ENCODE measurements at places on chromosomes 3 and 15.

- no peak for DNase-seq
Observed at GRCh38 chr3:31105011-31105410, 210.6 kb upstream of the GADL1 start.

GRCh38 chr15:83092309-83092976 lies 15.0 kb upstream of the TM6SF1 start:
- peak; percentile 44 for DNase-seq

DNA sequence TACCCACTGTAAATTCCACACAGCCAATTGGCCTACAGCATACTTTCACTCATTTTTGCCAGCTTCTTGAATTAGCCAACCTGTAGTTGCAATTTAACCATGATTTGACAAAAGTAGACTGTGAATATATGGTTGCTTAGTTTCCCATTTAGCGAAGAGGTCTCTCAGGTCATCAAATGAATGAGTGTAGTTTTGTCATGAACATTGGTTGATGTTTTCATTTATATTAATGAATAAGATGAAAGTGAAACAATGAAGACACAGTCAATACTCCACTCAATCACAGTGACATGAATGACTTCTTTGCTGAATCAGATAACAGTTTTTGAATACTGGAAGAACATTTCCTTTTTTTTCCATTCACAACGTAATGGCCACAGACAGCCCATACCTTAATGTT lies 15.3 kb upstream of the FAM3D start:
- DNase-seq = no peak

GRCh38 chr15:25464784-25465183 lies 26.0 kb upstream of the UBE3A start:
- no peak for DNase-seq

GRCh38 chr3:123272547-123272946 lies 70.8 kb downstream of the SEC22A start:
- no peak for DNase-seq

DNA sequence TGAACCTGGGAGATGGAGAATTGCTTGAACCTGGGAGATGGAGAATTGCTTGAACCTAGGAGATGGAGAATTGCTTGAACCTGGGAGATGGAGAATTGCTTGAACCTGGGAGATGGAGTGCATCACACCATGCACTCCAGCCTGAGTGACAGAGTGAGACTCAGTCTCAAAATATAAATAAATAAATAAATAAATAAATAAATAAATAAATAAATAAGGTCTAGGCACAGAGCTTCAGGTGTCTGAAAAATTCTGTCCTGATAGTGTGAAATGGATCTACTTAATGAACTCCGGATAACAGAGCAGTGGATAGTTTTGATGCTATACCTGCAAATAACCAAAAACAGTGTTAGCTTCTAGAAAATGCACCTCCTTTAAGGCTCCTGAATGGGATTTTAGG lies 24.3 kb upstream of the NUDT16 start:
- DNase-seq = no peak

- DNase-seq = no peak
Observed at GRCh38 chr3:94904156-94904674, 841.4 kb downstream of the NSUN3 start.

DNA sequence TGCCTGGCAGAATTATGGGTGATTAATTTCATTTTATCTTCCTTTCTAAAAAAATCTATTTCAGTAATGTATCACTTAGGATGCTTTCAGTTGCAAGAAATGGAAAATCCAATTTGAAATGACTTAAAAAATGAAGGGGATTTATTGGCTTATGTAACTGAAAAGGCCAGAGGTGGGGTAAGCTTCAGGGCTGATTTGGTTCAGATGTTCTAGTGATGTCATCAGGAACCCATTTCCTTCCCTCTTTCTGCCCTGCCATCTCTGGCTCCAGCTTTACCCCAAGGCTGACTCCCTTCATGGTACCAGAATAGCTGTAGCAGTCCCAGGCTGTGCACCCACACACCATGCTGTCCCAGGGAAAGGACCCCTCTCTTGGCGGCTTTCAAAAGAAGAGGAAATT lies 18.5 kb upstream of the REC114 start:
- no peak for DNase-seq

DNA sequence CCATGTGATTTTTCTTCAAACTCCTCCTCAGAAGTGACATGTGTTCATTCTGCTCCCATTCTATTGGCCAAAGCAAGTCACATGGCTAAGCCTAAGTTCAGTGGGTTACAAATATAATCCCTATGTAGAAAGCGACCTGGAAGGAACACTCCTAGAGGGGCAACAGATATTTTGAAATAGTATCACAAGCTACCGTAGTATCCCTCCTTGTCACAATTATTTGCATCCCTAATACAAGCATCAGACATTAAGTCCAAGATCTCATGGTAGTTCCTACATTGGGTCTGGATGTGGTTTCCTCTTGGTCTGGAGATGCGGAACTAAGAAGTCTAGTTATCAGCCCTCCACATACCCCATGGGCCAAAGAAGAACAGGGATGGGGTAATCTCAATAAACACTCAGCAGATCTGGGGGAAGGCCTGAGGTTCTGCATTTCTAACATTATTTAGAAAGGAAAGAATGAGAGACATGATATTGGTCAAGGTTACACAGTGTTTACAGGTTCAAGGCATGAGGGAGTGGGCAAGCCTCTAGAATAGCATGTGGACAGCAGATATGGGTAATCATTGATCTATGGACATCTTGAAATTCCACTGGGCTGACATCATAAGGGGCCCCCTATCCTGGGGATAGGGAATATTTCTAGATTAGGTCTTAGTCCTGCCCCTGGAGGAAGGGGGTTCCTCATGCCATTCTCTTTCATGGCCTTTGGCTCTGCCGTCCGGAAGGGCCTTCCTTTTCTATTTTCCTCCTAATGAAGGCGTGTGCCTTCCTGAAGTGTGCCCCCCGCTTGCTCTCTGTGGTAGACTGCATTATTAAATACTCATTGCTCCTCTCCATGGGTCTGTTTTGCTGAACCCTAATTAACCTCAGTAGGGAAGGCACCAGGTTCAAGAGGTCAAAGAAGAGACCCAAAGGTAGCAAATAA lies 17.8 kb upstream of the ABHD2 start:
- no peak for DNase-seq

DNA sequence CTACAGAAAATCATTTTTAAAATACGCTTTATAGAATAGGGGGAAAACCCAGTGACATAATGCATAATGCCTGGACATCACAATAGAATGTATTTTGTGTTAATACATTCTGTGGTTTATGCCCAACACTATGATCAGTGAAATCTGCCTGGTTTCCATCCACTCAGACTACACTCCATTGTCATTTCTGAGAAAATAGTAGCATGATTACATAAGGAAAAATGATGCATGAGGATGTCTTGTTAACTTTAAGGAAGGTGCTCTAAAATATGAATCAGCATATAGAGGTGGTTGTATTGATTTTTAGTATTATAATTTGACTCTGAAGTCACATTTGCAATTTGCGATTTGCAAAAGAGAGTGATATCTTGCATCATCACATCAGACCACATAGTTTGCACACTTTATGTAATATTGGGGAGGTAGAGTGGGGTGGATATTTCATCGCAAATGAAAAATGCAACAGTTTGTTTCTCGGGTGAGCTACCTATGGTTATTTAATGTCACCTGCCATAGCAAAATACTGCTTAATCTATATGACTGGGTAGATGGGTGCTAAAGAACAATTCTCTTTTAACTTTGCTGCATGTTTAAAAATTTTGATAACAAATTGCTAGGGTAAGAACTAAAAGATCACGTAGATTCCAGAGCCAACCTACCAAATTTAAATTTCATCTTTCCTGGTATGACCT lies 403.9 kb downstream of the IL5RA start:
- DNase-seq = no peak

- DNase-seq = no peak
Observed at GRCh38 chr3:194281306-194281705, 69.8 kb downstream of the CPN2 start.

DNA sequence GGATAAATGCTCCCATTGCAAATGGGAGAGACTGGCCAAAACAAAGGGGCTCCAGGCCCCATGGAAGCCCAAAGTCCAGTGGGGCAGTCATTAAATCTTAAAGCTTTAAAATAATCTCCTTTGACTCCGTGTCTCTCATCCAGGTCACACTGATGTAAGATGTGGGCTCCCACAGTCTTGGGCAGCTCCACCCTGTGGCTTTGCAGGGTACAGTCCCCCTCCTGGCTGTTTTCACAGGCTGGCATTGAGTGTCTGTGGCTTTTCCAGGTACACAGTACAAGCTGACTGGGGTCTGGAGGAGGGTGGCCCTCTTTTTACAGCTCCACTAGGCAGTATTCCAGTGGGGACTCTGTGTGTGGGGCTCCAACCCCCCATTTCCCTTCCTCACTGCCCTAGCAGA lies 45.9 kb downstream of the NIPA2 start:
- peak; percentile 67 for DNase-seq

DNA sequence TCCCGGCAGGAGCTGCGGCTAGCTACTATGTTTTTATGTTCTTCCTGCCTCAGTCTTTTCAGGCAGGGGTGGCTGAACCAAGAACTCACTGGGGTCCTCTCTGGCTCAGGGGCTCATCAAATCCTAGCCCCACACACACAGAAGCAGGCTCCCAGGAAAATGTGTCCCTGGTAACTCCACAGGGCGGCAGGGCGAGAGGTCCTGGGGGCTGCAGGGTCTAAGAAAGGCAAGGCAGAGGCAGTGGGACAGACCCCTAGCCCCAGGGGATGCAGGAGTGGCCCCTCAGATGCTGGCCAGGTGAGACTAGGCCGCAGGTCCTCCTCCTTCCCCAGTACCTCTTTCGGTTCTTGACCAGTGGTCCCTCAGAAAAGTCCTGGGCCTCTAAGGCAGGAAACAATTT lies 48.9 kb downstream of the PTH1R start:
- DNase-seq = no peak

- DNase-seq = no peak
Observed at GRCh38 chr15:66484539-66485112, 12.9 kb downstream of the SNAPC5 start.

DNA sequence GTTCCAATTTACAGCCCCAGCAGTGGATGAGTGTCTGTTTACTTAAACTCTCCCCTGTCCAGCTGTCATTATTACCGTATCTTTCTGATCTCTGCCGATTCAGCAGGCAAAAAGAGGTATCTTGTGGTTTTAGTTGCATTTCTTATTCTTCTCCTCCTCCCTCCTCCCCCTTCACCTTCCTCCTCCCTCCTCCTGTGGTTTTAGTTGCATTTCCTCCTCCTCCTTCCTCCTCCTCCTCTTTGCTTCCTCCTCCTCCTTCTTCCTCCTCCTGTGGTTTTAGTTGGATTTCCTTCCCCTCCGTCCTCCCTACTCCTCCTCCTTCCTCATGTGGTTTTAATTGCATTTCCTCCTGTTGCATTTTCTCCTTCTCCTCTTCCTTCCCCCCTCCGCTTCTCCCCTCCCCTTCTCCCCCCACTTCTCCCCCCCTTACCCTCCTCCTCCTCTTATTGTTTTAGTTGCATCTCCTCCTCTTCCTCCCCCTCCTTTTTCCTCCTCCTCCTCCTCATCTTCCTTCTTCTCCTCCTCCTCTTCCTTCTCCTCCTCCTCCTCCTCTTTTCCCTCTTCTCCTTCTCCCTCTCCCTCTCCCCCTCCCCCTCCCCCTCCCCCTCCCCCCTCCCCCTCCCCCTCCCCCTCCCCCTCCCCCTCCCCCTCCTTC lies 25.3 kb upstream of the VPS33B start:
- no peak for DNase-seq

GRCh38 chr3:46214751-46215352 lies 6.7 kb upstream of the CCR1 start:
- DNase-seq = peak; percentile 65

DNA sequence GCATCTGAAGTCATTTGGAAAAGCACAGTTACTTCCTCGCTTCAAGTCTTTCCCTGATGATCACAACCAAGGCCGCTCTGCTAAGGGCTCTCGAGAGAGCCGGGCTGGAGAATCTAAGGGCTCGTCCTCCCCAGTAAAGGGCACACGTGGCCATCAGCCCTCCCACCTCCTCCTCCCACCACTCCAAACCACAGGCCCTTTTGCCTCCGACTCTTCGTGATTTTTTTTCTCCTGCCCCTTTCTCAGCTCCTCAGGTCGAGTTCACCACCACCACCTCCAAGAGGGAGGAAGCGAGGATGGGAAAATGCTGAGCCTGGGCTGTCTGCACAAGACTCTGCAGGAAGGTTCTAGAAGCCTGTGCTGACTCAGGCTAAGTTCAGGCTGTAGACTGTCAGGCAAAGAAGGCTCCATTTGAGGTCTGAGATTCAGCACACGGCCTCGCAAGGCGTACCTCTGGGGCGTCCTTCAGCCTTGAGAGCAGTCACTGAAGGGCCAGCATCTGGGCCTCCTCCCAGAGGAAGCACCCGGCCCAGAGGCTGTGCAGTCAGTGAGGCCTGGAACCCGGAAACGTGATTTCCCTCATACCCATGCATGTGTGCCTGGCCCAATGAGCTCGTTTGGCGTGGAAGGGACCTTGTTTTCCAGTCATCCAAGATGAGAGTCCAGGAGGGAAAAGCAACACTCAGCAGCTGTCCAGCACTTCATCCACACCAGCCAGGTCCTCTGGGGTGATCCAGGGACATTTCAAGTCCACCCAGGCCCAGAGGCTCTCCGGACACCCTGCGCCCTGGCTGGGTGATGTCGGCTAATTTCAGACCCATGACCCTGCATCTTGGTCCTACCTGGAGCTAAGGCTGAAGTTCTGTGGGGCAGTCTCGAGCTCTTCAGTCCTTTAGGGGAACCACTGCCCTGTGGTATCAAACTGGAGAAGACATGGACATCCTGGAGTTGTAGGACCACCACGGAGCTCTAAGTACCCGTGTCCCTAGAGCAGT lies 196.8 kb downstream of the XXYLT1 start:
- no peak for DNase-seq

- DNase-seq = no peak
Observed at GRCh38 chr3:188631291-188632010, 477.5 kb downstream of the LPP start.

DNA sequence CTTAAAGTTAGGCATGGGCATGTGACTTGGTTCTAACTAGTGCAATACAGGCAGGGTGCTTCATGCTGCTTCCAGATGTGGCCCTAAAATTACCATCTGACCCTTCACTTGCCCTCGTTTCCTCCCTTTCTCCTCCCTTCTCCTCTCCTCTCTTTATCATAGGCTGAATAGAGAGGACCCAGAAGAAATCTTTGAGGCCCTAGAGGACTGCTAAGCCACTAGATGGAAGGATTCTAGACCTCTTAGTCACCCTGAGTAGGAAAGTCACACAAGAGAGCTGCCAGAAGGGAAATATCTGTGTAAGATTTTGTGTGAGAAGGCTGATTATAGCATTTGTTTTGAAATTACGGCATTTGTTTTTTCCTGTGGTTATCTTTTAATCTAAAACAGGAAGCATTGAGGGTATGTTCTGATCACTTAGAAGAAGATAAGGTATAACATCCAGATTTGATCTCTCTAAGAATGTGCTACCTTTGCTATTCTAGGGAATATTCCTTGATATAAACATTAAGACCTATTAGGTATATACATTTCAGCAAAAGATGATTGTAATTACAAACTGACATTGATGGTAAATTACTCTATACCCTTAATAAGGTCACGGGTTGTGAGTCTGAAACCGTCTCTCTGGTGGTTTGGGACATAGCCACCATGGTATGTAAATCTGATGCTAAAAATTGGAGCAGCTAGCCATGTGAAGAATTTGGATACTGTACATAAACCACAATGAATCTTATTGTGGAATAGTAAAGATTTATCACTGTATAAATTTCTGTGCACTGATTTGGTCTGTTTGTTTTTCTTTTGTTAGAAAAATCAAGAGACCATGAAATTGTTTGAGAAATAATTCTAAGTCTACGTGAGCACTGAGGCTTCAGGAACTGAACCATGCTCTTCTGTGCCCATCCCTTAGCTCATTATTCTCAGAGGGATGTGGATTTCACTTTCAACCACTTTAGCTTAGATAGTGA lies 84.1 kb downstream of the TP63 start:
- no peak for DNase-seq
